ENCODE measurements at places on chromosomes 13 and 19. TPM values are rescaled to one million over a fixed set of nuclear protein-coding genes. Genes with fewer than 3 reads are reported as not detected.

The SYCN gene
- total RNA-seq = not detected

The ZNF615 gene
- 9.1 TPM for total RNA-seq

The C1QTNF9 gene
- not detected for total RNA-seq

The CHST8 gene
- not detected for total RNA-seq

DNA sequence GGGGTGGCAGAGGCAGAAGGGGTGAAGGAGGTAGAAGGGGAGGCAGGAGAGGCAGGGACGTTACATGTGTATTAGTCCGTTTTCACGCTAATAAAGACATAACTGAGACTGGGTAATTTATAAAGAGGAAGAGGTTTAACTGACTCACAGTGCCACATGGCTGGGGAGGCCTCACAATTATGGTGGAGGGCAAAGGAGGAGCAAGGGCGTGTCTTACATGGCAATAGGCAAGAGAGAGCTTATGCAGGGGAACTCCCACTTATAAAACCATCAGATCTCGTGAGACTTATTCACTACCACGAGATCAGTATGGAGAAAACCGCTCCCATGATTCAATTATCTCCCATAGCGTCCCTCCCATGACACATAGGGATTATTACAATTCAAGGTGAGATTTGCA is 19.0 kb upstream of the ACOD1 start:
- DNase-seq = no peak

DNA sequence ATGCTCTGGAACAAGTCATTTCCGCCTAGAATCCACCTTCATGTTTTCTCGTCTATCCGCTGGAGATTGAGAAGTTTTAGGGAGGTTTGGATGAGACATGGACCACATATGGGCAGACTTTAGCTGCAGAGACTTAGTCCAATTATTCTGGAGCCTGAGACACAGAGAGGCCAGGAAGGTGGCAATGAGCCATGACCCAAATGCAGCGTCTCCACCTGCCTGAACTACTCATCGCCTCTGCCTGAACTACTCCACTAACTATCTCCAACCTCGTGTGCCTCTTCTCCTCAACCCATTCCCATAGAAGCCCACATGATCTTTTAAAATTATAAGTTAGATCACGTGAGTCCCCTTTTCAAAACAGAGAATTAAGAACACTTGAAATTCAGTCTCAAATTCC is 5.6 kb downstream of the PLEKHA4 start:
- no peak for DNase-seq

DNA sequence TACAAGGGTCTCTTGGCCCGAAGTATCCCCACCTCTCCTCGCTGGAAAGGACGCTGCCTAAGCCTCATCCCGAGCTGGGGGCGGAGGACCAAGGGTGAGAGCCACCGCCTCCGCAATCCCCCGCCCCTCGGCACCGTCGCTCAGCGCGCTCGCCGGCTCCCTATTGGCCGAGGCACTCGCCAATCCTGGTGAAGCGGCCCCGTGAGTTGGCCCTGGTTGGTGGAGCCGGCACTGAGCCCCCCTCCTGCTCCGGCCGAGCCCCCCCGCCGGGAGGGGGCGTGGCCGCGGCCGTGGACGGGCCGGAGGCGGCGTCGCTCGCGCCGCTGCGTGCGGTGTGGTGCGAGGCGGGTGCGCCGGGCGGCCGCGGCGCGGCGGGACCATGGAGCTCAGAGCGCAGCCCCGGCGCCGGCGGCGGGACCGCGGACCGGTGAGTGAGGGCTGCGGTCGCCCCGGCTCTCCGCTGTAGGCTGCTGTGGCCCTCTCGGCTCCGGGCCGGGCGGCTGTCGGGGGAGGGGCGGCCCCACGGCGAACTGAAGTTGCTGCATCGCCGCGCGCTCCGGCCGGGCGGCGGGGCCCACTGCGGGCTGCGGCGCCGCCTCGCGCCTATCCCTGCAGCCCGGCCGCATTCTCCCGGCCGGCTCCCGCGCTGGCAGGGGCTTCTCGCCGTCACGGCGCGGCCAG is at the start of gene WASF3:
Gene WASF3 (plus strand): TSS at position 291 of the 681 bp plus-strand sequence. CDS start 84,588 bp downstream, outside the sequence.
- peak; percentile 37 for DNase-seq

- no peak for DNase-seq
Observed at GRCh38 chr19:23795462-23795861, 36.8 kb upstream of the ZNF681 start.

- DNase-seq = no peak
Observed at GRCh38 chr19:29805031-29805965, 6.5 kb upstream of the CCNE1 start.

DNA sequence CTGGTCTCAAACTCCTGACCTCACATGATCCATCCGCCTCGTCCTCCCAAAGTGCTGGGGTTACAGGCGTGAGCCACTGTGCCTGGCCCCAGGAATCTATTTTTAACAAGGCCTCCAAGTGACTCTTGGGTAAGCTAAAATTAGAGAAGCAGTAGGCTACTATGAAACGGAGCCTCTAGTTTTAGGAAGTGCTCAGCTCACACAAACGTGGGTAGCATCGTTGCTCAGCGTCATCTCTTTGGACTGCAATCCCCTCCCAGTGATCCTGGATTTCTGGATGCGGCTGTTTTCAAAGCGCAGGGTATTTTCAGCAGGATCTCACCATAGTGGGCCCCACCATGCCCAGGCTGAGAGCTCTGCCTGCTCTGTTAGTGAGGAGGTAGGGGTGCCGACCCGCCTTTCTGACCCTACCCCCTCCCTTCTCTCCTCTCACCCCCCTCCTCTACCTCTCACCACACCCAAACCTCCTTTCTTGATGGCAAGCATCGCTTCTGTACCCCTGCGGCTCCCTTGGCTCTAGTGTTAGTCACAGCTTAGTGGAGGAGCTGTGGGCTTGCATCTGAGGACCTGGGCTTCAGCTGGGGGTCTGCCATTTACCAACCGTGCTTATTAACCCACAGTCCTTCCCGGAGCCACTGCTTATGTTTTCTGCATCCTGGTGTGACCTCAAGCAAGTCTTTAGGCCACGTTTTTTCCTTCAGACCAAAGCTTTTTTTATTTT is 34.2 kb downstream of the GJA3 start:
- no peak for DNase-seq
